ENCODE measurements at places on chromosomes 2 and 18.

- DNase-seq: no peak
Observed at GRCh38 chr2:97718942-97719341, 5.6 kb downstream of the ZAP70 start.

GRCh38 chr2:1049691-1050090, 99.0 kb downstream of the SNTG2 start:
- DNase-seq: no peak

DNA sequence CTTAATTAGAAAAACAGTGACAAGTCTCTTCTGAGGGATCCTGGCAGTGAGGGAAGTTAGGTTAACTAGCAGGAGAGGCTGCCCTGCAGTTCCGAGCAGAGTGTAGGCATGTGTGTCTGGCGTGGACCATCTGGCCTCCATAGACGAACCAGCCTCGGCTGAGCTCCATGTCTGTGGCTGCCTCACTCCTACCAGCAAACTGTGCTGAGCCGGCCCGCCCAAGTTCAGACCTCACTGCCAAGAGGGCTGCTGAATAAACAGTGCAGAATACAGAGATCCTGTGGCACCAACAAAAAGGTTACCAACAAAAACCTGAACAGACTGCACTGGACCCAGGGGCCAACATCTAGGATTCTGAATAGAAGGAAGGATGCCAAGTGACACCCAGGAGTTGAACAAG, 27.3 kb downstream of the INO80C start:
- no peak for DNase-seq

- peak; percentile 26 for DNase-seq
Observed at GRCh38 chr2:72887032-72887739, at the start of gene SPR. Gene SPR (plus strand): TSS chr2:72887408. CDS start chr2:72887433, 25 bp downstream.

GRCh38 chr2:121074293-121074932, 210.6 kb downstream of the TFCP2L1 start:
- DNase-seq: no peak

DNA sequence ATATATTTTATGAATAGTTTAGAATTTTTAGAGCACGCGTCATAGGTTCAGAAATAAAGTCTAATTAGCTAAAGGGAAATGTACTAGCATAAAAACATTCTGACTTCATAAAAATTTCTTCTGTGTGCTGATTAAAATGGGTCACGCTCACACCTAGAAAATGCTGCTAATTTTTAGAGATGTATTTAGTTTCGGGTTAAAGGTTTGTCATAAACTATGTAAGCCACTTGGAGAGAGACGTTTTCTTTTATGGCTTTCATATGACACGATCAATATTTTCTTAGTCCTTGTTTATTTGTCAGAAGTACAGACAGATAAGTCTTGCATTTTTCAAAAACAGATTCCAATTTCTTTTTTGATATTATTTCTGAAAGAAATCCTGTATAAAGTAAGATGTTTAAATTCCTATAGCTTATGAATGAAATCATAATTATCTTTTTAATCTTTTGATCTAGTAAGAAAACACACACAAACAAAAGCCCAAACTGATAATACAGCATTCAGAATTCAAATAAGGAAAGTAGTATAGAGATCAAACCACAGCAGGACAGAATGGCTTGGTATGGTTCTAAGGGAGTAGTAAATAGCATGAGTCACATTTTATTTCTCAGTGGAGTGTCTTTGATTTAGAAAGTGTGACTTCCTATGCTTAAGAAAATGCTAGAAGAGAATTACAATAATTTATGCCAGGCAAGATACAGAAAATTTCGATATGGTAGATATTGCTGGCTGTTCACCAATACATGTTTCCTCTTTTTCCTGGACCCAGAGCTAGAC, 236.6 kb downstream of the GPD2 start:
- DNase-seq: no peak

DNA sequence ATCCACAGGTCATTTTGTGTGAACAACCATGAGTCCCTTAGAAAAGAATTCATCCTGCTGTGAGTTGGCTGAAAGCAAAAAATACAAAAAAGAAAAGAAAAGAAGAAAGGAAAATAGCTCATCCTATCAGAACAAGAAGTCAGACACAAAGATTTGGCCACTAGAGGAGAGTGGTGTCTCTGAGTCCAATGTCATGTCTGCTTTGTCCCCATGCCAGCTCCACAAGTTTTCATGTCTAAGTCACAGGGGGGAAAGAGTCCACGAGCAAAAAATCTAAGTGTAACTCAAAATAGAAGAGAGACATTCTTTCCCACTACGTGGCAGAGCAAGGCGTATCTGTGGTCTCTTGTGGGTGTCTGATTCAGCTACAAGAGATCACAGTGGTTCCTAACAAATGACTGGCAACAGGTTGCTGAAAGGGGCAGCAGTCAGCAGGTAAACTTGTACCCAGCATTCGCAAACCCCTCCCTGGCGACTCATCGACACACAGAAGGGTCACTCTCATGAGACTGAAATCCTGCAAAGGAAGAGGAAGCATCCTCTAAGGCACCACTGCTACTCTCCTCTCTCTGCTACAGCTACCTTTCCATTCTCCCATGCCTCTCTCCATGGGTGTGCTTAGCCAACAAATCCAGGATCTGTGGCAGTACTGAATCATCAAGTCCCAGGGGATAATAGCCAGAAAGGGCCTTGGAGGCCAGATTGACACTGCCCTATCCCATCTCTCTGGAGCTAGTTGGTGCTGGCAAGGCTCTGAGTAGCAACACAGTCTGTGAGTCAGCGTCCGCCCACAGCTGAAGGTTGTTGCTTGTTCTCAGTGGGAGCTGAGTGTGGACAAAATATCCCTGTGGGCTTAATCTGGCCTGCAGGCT, 123.0 kb upstream of the SLC39A10 start:
- DNase-seq: peak; percentile 22

DNA sequence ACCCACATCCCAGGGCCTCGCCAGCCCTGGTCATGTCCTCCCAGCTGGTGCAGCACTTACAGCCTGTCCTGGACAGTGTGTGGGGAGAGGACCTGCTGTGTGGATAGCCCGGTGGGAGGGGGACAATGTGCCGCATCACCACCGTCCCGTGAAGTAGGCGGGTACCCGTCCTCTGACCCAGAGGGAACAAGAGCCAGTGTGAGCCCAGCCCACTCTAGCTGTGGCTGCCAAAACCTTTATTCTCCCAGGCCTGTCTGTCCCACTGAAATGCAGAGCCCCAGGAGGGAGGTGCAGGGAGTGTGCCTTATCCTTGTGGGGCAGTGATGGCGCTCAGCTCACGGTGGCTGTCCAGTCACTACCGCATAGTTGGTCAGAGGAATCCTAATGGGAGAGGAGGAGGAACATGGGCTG, 1.7 kb downstream of the TRAF3IP1 start:
- no peak for DNase-seq

DNA sequence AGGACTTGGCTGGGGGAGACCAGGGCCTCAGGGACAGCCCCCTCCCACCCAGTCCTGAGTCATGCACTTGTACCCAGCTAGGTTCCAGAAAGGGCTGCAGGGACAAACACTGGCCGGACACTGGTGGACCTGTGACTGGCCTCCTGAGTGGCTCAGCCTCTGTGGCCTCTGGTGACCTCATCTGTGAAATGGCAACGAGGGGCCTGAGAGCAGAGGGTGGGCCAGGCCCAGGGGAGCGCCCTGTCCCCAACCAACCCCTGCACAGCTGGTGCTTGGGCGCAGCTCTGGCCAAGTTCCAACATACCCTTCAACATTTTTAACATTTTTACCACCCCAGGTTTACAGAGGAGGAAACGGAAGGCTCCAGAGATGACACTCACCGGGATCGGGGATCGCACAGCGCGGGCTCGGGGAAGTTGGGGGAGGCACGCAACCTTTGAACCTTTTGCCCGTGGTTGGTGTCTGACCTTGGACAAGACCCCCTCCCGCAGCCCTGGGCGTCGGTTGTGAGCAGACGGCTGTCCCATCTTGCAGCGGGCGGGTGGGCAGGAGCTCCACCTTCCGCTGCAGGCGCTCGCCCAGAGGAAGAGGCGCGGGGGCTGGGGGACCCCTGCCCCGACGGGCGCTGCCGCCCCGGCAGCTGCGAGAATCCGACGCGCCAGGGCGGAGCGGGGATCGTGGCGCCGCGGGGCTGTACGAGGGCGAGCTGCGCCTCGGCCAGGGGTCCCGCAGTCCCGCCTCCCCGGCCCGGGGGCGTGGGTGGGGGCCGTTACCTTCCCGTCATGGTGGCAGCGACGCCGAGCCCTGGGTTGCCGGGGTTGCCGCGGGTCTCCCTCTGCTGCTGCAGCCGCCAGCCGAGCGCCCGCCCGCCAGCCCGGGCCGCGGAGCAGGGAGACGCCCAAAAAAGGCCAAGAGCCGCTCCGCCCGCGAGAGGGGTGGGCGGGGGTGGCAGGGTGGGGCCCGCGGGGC, 805 bp downstream of the LIMS2 start:
- DNase-seq: no peak

DNA sequence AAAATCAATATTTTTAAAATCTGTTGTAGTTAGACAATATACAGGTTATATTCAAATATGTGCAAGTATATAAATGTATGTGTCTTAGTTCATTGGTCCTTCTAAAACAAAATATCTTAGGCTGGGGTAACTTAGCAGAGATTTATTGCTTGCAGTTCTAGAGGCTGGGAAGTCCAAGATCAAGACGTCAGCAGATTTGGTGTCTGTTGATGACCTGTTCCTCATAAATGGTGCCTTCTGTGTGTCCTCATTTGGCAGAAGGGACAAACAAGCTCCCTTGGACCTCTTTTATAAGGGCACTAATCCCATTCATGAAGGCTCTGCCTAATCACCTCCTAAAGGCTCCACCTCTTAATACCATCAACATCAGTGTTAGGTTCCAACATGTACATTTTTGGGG, 31.3 kb downstream of the ABI2 start:
- DNase-seq: no peak

- no peak for DNase-seq
Observed at GRCh38 chr18:11808001-11808855, 43.0 kb upstream of the CHMP1B start.

- DNase-seq: no peak
Observed at GRCh38 chr2:212953170-212953920, 198.1 kb downstream of the IKZF2 start.

DNA sequence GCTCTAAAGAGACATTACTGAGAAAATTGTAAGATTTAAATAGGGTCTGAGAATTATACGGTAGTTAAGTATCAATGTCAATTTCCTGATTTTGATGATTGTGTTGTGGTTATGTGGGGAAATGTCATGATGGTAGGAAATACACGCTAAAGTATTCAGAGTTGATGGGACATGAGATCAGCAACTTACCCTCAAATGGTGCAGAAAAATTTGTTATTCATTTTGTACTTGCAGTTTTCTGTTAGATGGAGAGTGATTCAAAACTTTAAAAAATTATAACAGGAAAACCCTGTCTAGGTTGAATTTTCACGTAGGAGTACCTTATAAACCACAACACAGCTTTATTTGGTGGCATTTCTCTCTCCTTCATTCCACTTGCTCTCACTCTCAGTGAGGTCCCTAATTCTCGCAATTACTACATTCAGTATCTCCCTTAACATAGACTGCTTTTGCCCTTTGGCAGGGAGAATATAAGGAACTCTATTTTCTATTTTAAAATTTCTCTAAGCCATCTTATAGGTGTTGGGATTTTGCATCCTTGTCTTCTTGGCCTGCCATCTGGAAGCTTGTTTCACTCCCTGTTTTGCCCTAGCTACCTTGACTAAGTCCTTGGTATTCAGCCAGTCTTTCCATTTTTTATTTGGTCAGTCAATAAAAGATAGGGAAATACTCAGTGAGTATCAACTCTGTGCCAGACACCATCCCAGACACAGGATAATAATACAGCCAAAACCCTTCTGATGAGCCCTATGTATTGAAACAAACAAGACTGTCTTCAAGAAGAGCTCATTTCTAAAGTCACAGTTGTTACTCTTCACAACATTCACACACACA, 550.6 kb upstream of the ACVR2A start:
- no peak for DNase-seq

DNA sequence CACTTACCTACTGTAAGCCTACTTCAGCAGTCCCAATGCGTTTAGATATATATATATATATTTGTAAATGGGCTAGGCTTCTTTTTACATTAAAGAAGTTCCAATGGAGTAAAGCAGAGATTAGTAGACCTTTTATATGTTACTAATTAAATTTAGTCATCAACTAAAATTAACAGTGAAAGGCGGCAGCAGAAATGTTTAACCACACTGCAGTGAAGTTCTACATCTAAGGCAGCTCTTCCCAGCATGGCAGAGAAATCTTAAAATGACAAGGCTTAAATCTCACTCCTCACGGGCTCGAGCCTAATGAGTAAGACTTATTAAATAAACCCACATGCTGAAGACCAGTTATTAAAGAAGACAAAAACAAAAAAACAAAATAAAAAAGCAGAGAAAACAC, 19.1 kb upstream of the KANSL1L start:
- DNase-seq: no peak

GRCh38 chr2:20136149-20136548, 84.7 kb upstream of the LAPTM4A start:
- no peak for DNase-seq

Measured in stimulated activated CD8-positive, alpha-beta memory T cell treated with anti-CD3 and anti-CD28 coated beads, Interleukin-2, amount 100 ng/mL, for 1 hour (primary cell).